ENCODE measurements at places on chromosomes 5 and 9. TPM values are rescaled to one million over a fixed set of nuclear protein-coding genes. Genes with fewer than 3 reads are reported as not detected.

DNA sequence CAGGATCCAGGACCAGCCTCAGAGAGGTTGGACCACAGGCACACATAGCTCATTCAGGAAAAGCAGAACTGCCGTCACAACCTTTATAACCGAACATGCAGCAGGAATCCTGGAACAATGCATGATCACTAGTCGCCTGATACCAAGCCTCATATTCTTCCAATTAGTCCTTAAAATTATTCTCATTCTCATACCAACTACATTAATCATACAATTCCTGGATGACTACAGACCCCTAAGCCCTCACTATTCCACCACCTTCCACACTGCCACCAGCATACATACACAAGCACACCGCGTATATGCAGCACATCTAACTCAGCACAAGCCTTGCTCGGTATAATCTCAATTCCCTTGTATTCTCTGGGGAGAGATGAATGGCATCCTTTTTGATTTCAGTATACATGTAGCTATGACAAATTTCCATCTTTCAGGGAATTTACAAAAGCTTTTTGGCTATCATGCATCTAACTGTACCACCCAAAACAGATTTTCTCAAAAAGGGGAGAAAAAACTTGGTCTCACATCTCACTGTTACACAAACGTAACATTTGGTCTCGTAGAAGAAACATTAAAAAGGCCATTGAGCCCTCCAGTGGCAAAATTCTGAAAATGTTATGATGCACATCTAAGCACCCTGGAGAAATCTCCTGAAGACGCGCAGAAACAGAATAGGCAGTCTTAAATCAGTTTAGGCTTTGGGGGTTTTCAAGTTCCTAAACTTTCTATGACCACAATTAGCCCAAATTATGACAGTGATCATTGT is 46.2 kb downstream of the MCTP1 start:
- DNase-seq, result no peak

DNA sequence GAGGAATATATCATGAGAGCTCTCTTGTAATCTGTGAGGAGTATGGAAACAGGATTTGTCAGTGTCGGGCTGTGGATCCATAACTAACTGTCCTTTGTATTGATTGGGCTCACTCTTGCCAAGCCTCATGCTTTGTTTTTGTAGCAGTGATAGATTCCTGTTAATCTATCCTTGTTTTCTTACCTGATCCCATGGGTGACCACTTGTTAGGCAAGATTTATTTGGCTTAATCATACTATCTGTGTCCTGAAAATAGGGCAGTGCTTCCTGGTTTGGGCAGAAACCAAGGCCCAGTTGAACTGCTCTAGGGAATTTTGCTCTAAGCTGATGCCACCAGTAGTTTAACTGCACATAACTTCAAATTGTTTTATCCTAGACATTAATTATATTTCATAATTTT is 6.1 kb downstream of the NDFIP1 start:
- DNase-seq, result no peak

Gene TAF1L
- total RNA-seq, result not detected

Gene NR5A1
- not detected for total RNA-seq

Gene FBP2
- total RNA-seq, result not detected

Gene CCDC183
- total RNA-seq, result 3.0 TPM

DNA sequence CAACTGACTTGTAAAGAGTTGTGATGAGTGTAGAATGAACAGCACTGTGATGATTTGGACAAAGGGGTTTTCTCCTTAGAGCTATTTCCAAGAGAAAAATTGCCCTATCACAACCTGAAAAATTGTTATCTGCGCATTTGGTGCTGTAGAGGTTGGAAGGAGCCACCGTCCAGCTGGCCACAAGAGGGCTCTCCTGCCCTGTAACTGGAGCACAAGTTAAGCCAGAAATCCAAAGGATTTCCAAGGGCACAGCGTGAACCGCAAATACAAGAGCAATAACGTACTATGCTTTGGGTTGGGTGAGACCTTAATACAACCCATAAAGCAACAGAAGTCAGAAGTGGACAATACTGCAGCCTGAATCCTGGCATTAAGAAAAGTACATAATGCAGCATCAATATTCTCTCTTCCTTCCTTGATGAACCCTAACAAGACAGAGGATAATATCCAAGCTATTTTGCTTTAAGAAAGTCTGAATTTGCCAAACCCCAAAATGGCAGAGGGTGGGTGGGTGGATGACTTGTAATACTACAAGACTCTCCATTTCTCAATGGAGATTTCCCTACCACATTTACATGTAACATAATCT is 56.8 kb upstream of the SMIM32 start:
- no peak for DNase-seq

DNA sequence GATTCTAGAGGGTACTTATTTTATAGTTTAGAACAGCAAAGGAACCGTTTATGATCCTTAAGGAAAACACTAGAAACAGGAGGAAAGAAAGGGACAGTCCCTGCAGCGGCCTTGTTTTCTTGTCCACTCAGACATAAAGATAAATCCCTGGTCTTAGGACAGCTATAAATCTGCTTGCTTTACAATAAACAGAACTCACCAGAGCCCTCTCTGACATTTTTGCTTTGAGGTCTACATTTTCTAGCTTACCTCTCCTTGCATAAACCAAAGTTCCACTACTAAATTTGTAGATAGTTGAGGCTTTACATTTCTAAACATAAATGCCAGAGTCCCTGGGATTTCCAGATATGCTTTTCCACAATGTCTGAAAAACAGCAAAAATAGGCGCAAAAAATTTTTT is 422.5 kb downstream of the BNC2 start:
- no peak for DNase-seq

Gene PCDHB6
- total RNA-seq, result not detected

- no peak for DNase-seq
Observed at GRCh38 chr5:171757853-171758535, 27.6 kb upstream of the SMIM23 start.

Data from CD4-positive, alpha-beta T cell (primary cell).